ENCODE measurements at places on chromosomes 16 and 17.

GRCh38 chr17:20938988-20939615 lies 103.7 kb downstream of the USP22 start:
- DNase-seq = no peak

GRCh38 chr17:70552230-70552981 lies 383.1 kb downstream of the KCNJ2 start:
- peak; percentile 38 for DNase-seq

GRCh38 chr17:50026046-50026675 lies 29.7 kb upstream of the ITGA3 start:
- no peak for DNase-seq

GRCh38 chr17:41913798-41914197 lies 5.0 kb downstream of the ACLY start:
- no peak for DNase-seq

DNA sequence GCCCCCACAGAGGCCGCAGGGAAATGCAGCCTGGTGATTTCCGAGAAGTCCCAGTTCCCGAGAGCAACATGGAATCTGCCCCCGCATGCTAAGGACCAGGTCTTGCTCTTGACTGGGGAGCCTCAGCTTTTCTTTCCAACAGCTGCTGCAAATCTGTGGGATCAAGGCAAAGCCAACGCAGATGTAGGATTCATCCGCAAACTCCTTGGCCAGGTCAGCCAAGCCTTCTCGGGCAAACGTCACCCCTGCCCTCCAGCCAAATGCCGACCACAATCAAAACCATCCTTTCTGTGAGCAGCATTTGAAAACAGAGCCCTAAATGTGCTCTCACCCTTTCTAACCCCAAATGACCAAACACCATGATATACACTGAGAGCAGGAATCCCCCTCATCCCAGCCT lies 54.0 kb downstream of the MRM3 start:
- no peak for DNase-seq

DNA sequence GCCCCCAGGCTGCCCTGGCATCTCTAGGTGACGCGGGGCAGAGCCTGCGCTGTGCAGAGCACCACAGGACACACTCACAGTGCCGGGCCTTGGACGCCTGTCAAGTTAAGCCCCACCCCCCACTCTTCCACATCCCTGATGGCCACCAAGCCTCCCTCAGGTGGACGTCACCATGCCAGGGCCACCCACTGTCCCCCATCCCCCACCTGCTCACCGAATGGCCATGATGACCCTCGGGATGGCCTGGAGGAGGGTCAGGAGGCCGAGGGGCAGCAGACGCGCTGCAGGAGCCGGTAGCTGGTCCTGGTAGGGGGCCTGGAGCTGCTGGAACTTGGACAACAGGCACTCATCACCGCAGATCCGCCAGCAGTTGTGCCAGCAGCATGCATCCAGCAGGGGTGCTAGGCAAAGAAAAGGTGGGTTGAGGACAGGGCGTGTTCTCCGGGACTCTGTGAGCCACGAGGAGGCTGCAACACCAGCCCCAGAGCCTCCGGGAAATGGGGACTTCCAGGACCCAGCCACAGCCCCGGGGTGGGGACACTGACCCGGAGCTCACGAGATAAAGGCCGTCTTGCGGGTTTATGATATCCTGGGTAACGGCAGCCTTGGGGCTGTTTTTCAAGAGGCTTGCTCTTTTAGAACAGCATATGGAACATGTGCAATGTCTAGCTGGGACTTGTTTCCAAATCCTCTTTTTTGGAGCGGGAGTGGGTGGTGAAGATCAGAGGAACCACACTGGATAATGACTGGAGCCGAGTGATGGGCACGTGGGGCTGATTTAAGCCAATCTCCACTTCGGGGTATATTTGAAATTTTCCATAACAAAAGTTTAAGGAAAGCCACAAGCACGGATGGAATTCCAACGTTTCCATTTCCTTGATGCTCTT lies 11.4 kb downstream of the C16orf95 start:
- peak; percentile 92 for DNase-seq

GRCh38 chr17:319266-319665 lies 33.3 kb downstream of the RPH3AL start:
- DNase-seq = no peak

DNA sequence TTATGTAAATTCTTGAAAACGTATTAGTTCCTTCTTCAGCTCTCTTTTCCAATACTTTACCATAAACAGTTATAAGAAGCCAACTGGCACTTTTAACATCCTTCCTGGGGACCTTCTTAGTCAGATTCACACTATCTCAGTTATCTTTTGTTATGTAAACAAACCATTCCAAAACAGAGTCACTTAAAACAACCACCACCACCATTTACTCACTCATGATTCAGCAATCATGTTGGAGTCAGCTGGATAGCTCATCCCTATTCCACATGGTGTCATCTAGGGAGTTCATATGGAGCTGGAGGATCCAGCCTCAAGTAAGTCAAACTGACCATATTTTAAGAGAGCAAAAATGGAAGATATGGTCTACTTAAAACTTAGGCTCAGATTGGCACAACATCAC lies 240.3 kb upstream of the IRX3 start:
- DNase-seq = no peak

DNA sequence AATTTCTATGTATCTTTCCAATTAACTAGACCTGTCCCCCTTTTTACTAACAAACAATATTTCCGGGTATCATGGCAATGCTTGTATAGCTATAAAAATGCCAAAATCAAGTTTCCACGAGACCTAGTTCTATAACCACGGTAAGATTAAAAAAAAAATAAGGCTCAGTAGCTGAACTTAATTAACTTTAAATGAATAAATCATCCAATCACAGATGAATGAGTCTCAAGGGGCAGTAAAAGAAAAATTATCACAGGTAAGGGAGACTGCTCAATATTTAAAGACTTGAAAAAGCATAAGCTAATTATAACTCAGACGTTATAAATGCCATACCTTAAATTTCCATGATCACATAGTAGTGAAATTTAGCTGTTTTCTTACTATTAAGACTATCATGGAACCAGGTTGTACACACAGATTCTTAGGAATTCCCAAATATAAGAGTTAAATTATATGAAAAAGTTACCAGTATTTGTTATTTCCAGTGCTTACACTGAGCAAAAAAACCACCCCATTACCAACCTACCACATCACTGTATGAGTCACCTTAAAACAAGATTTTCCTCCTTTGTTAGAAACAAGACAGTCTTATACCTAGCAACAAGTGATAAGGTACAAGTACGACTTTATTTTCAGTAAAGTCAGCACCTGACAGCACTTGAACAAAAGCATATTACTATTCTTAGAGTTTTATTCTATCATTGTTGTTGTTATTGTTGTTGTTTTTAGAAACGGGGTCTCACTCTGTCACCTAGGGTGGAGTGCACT lies 20.6 kb downstream of the SSH2 start:
- DNase-seq = no peak

- DNase-seq = no peak
Measured at GRCh38 chr17:15909481-15909991, 35.4 kb upstream of the ADORA2B start.

DNA sequence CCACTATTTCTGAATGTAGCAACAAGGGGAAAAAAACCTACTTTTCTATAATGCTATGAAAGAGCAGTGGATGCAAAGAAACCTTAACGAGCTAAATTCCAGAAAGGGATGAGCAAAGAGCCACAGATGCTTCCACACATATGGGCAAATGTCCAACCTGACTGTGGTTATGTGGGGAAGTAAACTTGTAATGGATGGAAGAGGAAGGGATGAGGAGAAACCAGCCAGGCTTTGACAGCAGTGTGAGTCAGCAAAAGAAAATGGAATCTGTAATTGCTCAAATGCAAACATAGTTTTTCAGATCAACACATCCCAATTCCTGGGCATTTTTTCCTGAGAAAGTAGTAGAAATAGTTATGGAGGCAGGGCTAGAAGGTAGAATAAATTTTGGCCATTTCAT lies 204.8 kb upstream of the CPHXL start:
- DNase-seq = no peak

DNA sequence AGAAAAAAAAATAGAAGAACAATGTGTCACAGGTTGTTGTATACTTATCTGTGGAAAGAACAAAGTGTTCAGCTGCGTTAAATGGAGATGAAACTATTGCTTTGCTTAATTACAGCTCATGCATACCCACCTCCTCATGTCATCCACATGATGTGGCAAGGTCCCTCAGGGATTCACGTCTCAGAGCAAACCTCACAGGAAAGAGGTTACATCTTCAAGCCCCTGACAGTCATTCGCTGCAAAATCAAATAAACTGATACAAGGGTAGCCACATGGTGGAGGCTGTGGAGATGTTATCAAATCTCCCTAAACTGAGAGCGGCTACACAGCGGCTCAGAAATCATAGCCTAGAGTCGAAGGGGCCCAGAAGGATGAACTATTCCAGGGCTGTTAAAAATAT lies 21.1 kb downstream of the GINS3 start:
- DNase-seq = no peak

DNA sequence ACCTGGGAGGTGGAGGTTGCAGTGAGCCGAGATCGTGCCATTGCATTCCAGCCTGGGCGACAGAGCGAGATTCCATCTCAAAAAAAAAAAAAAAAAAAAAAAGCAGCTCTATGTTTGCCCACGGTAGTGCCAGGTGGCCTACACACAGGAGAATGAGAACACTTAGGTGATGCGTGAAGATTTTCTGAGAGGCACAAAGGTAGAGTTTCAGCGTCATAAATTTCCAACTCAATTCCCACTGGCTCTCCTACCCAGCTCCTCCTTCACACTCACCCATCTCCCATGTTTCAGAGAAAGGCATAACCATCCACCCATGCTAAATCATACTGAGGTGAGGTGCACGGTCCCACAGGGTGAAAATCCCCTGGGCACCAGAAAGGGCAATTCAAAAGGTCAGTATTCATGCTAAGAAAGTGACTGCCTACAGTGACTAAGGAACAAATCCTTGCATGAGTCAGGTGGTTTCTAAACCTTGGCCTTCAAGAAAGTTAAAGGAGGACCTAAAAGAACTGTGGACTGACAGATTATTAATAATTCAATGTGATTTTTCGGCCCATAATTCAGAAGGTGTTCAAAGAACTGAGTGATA lies 4.8 kb downstream of the DCAKD start:
- DNase-seq = no peak

- no peak for DNase-seq
Measured at GRCh38 chr17:29240968-29241963, 5.4 kb upstream of the CRYBA1 start.

- DNase-seq = no peak
Measured at GRCh38 chr17:8746501-8747236, 2.0 kb upstream of the CCDC42 start.

DNA sequence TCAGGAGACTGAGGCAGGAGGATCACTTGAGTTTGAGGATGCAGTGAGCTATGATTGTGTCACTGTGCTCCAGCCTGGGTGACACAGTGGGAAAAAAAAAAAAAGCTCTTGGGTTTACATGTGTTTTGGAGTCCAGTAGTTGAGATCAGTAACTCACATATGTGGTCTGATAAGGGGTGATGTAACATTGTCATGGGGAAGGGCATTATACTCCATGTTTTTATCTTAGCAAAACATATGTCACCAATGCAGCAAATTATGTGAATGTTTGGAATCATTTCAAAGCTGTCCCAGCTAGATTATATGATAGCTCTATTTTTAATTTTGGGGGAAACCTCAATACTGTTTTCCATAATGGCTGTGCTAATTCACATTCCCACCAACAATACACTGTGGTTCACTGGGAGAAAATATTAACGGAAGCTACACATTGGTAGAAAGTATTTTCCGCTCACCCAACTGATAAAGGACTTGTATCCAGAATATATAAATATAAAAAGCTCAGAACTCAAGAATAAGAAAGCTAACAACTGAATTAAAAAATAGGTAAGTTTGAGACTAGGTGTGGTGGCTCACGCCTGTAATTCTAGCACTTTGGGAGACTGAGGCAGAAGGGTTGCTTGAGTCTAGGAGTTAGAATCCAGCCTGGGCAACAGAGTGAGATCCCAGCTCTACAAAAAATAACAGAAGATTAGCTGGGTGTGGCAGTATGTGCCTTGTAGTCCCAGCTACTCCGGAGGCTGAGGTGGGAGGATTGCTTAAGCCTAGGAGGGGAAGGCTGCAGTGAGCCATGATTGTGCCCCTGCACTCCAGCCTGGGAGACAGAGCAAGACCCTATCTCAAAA lies 224.1 kb upstream of the TBX2 start:
- peak; percentile 98 for DNase-seq

DNA sequence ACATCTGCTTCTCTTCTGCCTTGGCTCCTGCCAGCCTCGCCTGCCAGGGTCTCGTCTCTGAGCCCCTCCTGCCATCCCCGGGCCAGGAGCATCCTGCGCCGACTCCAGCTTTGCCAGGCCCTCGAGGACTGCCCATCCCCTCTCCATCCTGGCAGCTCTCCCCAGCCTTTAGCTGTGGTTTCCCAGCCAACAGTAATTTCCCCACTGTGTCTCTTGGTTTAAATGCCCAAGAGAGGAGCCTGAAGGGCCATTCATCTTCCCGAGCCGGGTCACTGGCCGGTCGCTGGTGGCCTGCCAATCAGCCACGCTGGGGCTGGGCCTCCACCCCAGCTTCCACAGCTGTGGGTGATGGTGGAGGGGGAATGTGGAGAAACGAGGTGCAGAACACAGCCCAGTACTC lies 47.8 kb downstream of the MRC2 start:
- no peak for DNase-seq

DNA sequence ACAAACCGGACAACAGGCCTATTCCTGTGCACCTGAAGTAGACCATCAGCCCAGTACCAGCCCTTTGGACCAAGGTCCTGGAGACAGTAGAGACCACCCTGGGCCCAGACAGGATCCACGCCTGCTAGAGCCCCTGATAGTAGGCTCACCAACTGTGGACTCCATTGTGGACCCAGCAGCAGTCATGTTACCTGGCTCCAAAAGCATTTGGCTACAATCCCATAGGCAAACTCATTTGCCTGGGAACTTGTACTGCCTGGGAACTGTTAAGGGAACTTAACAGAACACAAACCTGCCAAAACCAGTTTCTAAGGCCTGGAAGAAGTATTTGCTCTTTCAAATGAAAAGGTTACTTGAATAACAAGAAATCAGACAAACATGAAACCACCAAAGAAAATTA lies 10.0 kb upstream of the ACSM1 start:
- DNase-seq = no peak

GRCh38 chr16:66273053-66273452 lies 93.4 kb upstream of the CDH5 start:
- DNase-seq = no peak

GRCh38 chr16:69691980-69692911 lies 34.1 kb downstream of the NQO1 start:
- DNase-seq = no peak

DNA sequence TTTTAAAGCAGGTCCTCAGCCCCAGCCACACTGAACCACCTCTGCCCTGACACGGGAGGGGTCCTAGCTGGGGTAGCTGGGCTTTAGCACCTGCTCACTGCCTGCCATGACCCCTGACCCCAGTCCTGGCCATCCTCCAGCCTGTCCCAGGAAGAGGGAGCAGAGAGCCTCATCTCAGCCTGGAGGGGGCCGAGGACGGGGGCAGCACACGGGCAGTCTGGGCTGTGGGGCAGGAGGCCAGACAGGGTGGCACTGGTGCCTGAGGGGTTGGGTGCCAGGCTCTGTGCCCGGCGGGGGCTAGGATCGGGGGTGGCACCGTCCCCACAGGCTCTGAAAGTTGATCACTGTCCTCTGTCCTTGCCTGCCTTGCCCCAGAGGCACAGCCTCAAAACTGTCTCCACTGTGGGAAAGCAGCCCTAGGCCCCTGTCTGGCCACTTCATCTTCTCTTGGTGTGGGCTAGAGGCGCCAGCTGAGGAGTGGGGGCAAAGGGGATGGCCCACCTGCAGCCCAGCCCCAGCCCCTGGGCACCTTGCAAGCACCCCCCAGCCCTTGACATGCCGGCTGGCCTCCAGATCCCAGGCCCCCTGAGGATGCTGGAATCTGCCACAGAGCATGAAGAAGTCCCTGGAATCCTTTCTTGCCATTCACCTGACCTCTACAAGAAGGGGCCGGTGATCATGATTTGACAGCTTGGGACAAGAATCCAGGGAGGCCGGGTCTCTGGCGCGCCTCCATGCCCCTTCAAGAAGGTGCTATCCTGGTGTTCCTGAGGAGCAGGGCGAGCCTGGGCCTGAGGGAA lies 15.7 kb downstream of the ENDOV start:
- DNase-seq = no peak
